Tongue (tissue), 3 donors: ENCODE measurements at places on chromosomes 7 and 10.
A peak's percentile ranks its signal among the peaks of the same experiment; 100 is the strongest.

- no peak for DNase-seq
These were observed 6.6 kb upstream of the ZNF22 start for GRCh38 chr10:44993922-44994751.

DNA sequence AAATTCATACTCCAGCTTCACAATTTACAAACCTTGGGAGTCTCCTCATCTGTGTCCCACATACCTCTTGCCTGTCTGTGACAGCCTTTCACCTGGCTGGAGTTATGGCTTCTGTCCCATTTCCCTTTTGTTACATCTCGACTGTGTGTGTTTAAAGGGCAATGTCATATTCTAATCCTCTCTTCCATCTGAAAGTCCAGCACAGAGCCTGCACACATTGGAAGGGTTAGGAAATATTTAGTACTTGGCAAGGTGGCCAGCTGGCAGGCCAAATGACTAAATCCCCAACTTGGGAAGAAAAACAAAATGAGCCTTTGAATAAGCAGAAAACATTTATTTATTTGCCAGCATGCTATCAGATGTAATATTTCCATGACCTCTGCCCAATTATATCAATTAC lies 120.1 kb upstream of the STK17A start:
- DNase-seq: peak; percentile 29

DNA sequence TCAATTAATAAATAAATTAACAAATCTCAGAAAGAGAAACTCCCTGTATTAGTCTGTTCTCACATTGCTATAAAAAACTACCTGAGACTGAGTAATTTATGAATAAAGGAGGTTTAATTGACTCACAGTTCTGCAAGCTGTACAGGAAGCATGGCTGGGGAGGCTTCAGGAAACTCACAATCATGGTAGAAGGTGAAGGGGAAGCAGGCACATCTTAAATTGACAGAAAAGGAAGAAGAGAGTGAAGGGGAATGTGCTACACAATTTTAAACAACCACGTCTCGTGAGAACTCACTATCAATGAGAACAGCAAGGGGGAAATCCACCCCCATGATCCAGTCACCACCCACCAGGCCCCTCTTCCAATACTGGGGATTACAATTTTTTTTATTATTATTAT lies 358.3 kb upstream of the KIAA1217 start:
- no peak for DNase-seq

- peak; percentile 32 for DNase-seq
These were observed 2.1 kb downstream of the CNNM1 start for GRCh38 chr10:99331207-99331803.

GRCh38 chr7:139232904-139233303 lies 1.9 kb downstream of the UBN2 start:
- no peak for DNase-seq

- no peak for DNase-seq
These were observed 34.1 kb upstream of the GUSB start for GRCh38 chr7:66016131-66016461.

- no peak for DNase-seq
These were observed 8.2 kb downstream of the MINDY3 start for GRCh38 chr10:15852111-15852557.

GRCh38 chr7:64098-64915 lies 128.1 kb upstream of the FAM20C start:
- DNase-seq: peak; percentile 88
